Pulmonary artery endothelial cell (primary cell): ENCODE measurements at places on chromosomes 12 and 14.

DNA sequence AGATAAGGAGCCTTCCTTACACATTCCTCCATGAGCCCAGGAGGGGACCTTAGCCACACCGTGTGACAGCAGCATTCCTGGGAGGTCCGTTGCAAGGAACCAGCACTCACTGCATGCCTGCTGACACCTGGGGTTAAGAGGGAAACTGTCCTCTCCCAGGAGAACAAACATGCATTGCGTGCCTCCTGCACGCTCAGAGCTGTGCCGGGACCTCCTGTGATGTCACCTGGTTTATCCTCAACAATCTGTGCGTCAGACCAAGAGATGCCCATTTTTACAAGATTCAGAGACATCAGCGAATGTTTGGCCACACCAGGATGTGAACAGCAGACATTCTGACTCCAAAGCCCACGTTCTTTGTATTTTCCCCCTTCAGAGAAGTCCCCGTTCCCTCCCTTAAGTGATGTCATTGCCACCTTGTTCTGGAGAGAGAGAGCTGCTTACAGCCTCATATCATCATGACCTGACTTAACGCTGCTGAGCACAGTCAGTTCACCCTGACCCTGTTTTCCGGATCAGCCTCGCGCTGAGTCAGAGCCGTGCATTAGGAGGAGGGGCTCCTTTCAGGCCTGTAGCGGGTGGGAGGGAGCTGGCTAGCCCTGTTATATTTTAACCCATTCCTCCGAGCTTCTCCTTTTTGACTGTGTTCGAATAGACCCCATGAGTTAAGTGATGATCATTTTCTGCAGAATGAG lies 36.2 kb downstream of the TMEM120B start:
- DNase-seq = peak; percentile 84

GRCh38 chr12:27382171-27382795 lies 49.6 kb downstream of the BMAL2 start:
- DNase-seq = no peak

DNA sequence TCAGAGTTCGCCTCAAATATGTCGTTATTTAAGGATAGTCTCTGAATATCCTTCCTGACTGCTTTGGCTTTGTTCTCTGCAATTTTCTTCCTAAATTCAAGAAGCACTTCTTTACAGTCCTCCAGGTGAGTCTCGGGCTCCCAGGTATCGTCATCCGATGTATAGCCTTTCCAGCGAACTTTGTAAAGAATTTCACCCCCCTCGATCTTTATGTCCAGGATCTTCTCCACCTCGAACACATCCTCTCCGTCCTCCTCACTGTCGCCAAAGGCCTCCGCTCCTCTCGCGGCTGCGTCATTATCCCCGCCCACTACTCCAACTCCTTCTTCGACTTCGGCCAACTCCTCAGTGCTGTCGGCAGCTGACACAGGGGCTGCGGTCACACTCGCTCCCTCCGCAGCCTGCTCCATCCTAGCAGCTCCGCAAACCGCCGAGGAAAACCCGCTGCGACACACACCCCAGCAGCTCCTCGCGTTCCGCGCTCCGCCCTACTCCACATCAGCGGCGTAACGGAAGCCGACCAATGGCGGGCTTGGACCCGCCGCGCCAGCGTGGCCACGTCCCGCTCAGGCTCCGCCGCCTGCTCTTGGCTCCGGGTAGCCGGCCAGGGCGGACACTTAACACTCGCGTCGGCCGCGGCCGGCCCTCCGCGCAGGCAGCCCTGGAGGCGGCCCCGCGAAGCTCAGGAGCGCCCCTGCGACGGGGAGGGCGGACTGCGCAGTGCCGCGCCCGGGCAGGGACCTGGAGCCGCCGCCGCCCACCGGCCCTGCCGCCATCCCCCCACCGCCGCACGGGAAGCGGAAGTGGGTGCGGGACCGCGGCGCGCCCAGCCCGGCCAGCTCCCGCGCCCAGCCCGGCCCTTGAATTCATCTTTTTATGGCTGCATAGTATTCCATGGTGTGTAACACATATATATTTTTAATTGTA lies 4.1 kb downstream of the CD163L1 start:
- peak; percentile 17 for DNase-seq

- no peak for DNase-seq
Observed at GRCh38 chr12:49189731-49190716, 1.1 kb upstream of the TUBA1A start.

- no peak for DNase-seq
Observed at GRCh38 chr12:130572553-130572952, 143.5 kb downstream of the RIMBP2 start.

DNA sequence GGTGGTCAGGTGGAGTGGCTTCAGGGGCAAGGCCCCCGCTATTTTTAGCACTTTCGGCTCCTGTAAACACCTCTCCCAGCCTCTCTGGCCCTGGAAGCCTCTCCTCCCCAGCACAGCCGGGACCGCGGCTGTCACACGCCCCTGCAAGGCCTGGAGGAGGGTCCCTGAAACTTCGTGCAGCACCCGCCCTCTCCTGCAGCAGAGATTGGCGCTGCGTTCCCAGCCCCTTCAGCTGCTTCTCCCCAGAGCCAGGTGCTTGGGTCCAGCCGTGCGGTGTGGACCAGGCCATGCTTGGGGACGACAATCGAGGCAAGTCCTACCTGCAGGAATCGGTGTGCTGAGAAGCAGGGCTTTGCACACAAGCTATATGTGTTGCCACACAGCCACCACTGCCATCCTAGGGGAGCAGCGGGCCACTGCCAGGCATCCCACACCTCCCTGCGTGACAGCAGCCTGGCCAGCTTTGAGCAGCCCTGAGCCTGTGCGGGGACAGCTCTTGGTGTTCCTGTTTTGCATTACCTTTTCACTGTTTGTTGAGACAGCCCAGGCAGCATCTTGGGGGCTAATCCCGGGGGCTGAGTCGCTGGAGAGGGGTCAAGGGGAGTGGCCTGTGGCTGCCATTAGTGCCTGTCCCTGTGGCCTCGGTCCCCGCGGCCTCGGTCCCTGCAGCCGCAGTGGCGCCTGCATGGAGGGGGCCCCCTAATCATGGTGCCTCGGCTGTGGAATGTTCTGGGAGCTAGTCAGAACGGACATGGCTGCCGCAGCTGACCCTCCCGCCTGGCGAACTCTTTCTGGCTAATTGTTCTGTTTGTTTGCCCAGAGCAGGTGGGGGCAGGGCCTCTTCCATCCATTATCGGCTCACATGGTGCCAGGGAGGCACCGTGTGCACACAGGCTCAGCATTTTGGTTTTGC lies 27.6 kb upstream of the TRAF3 start:
- DNase-seq = no peak

DNA sequence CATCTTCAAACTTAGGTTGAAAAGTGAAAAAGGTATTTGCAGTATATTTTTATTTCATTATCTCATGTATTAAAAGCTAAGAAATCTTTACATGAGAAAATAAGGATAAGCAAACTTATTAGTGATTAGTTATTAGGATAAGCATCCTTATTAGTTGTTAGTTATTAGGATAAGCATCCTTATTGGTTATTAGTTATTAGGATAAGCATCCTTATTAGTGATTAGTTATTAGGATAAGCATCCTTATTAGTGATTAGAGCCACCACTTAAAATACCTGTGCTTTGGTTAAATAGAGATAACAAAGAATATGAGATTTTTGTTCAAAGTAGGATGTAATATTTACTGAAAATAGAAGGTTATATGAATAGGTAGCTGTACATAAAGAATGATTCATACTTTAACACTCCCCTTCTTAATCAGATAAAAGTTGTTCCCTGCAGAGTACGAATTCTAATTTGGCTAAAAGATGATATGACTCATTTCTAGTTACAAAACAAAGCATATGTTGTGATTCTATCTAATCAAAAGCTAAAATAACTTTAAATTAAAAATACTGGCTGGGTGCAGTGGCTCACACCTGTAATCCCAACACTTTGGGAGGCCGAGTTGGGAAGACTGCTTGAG lies 56.4 kb downstream of the KDM5A start:
- DNase-seq = no peak
